ENCODE measurements at places on chromosomes 1 and 21. TPM values are rescaled to one million over a fixed set of nuclear protein-coding genes. Genes with fewer than 3 reads are reported as not detected.

- DNase-seq = no peak
- H3K4me1 ChIP-seq = peaks cover 5% of the 10 kb centered on the region
- no peak overlapping the region for H3K4me3 ChIP-seq
- H3K27me3 ChIP-seq = no peaks in the 10 kb centered on the region
Observed at GRCh38 chr1:109257682-109258421, 8.5 kb downstream of the CELSR2 start.

Gene NECTIN4
- total RNA-seq = 0.33 TPM

Gene RHD
- total RNA-seq = not detected

GRCh38 chr1:153883223-153883622 lies 39.5 kb downstream of the GATAD2B start:
- peaks cover 7% of the 10 kb centered on the region for H3K4me1 ChIP-seq
- no peaks in the 10 kb centered on the region for H3K36me3 ChIP-seq
- no peak for DNase-seq

Gene UBE4B
- 28.2 TPM for total RNA-seq

GRCh38 chr1:35935442-35936388 lies 4.8 kb downstream of the AGO3 start:
- no peak overlapping the region for H3K27ac ChIP-seq
- no peaks in the 10 kb centered on the region for H3K36me3 ChIP-seq
- no peaks in the 10 kb centered on the region for H3K4me1 ChIP-seq
- no peak overlapping the region for H3K4me3 ChIP-seq

DNA sequence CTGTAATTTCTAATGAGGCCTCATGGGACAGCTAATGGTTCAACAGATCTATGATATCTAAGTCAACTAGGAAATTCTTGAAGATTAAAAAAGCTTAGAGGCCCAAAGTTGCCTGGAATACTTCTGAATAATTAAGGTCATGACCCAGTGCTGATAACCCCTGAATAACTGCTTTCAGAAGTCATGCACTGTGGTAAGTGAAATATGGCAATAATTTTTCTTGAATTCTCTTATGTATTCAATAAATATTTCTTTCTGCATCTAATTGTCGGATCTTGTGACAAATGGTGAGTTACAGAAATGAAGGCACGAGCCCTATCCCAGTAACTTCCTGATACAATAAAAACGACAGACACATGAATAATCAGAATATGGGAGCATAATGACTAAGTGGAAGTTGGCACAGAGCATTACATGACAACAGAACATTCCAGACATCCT lies 219.3 kb upstream of the GREM2 start:
- no peak overlapping the region for H3K4me3 ChIP-seq
- no peak overlapping the region for H3K27ac ChIP-seq

Gene CACNA1S
- not detected for total RNA-seq

GRCh38 chr1:60668585-60668984 lies 413.8 kb upstream of the NFIA start:
- no peaks in the 10 kb centered on the region for H3K4me1 ChIP-seq
- H3K27me3 ChIP-seq = no peaks in the 10 kb centered on the region
- no peak overlapping the region for H3K27ac ChIP-seq
- H3K36me3 ChIP-seq = no peaks in the 10 kb centered on the region
- no peak overlapping the region for H3K4me3 ChIP-seq

GRCh38 chr21:16678429-16679160 lies 834.2 kb upstream of the CXADR start:
- H3K36me3 ChIP-seq = no peaks in the 10 kb centered on the region
- H3K4me1 ChIP-seq = no peaks in the 10 kb centered on the region
- H3K27ac ChIP-seq = no peak overlapping the region
- no peaks in the 10 kb centered on the region for H3K27me3 ChIP-seq
- no peak for DNase-seq
- no peak overlapping the region for H3K4me3 ChIP-seq

DNA sequence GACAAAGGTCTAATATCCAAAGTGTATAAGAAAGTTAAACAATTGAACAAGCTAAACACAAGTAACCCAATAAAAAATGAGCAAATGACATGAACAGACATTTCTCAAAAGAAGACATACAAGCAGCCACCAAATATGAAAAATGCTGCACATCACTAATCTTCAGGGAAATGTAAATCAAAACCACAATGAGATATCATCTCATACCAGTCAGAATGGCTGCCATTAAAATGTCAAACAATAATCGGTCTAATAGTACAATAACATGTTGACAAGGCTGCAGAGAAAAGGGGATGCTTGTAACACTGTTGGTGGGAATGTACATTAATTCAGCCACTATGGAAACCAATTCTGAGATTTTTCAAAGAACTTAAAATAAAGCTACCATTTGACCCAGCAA lies 264.1 kb downstream of the AKT3 start:
- H3K36me3 ChIP-seq = no peaks in the 10 kb centered on the region
- H3K27me3 ChIP-seq = no peaks in the 10 kb centered on the region
- no peak for DNase-seq
- no peaks in the 10 kb centered on the region for H3K4me1 ChIP-seq
- no peak overlapping the region for H3K4me3 ChIP-seq

DNA sequence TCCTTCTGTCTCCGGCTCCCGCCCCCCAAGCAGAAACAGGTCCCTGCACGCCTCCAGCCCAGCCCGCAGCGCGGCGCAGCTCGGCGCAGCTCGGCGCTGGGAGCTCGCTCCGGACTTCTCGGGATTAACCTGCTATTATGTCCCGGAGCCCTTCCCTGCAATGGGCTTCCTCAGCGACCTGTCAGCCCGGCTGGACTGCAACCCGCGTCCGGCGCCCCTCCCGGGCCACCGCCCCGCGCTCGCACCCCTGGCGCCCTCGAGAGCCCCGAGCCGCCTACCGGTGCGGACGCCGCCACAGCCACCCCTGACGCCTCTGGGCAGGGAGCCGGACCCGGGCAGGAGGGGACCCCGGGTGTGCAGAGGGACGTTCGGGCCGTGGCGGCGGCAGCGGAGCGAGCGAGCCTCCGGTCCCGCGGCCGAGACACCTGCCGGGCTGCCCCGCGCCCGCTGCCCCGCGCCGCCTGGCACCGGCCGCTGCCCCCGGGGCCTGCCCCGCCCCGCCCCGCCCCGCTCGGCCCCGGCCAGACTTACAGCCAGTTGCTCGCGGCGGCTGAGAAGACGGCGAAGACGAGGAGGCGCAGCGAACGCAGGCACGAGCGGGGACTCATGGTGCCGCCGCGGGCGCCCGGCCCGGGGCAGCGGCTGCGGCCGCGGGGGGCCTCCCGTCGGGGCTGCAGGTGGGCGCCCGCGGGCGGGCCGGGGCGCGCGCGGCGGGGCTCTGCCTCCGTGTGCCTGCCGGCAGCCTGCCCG lies 407 bp downstream of the WNT4 start:
- no peaks in the 10 kb centered on the region for H3K4me1 ChIP-seq
- no peak overlapping the region for H3K4me3 ChIP-seq
- H3K36me3 ChIP-seq = no peaks in the 10 kb centered on the region

- DNase-seq = no peak
- no peaks in the 10 kb centered on the region for H3K27me3 ChIP-seq
- no peaks in the 10 kb centered on the region for H3K4me1 ChIP-seq
- no peak overlapping the region for H3K4me3 ChIP-seq
Observed at GRCh38 chr1:104197516-104197915, 447.8 kb downstream of the AMY1C start.

GRCh38 chr1:153633161-153633753 lies 609 bp upstream of the CHTOP start:
- peaks cover 7% of the 10 kb centered on the region for H3K4me1 ChIP-seq
- no peaks in the 10 kb centered on the region for H3K27me3 ChIP-seq
- peak overlapping the region; percentile 43 for H3K4me3 ChIP-seq
- peaks cover 12% of the 10 kb centered on the region for H3K36me3 ChIP-seq
- DNase-seq = no peak

Gene SLC25A33
- 4.8 TPM for total RNA-seq

GRCh38 chr1:52554756-52555155 lies 1.9 kb upstream of the TUT4 start:
- H3K27ac ChIP-seq = no peak overlapping the region
- no peaks in the 10 kb centered on the region for H3K27me3 ChIP-seq
- peak overlapping the region; percentile 71 for H3K4me3 ChIP-seq
- H3K4me1 ChIP-seq = no peaks in the 10 kb centered on the region
- H3K36me3 ChIP-seq = no peaks in the 10 kb centered on the region

GRCh38 chr1:110610696-110611286 lies 4.6 kb upstream of the KCNA2 start:
- DNase-seq = no peak
- H3K36me3 ChIP-seq = no peaks in the 10 kb centered on the region
- H3K4me1 ChIP-seq = no peaks in the 10 kb centered on the region
- no peak overlapping the region for H3K4me3 ChIP-seq
- H3K27ac ChIP-seq = no peak overlapping the region

GRCh38 chr1:167933788-167934187 lies 2.7 kb upstream of the DCAF6 start:
- peak overlapping the region; percentile 85 for H3K4me3 ChIP-seq
- H3K27me3 ChIP-seq = no peaks in the 10 kb centered on the region
- no peaks in the 10 kb centered on the region for H3K36me3 ChIP-seq
- H3K27ac ChIP-seq = no peak overlapping the region

Gene C1orf185
- total RNA-seq = not detected
